Dermis microvascular lymphatic vessel endothelial cell (primary cell): ENCODE measurements at places on chromosomes 2 and 18. TPM values are rescaled to one million over a fixed set of nuclear protein-coding genes. Genes with fewer than 3 reads are reported as not detected.

DNA sequence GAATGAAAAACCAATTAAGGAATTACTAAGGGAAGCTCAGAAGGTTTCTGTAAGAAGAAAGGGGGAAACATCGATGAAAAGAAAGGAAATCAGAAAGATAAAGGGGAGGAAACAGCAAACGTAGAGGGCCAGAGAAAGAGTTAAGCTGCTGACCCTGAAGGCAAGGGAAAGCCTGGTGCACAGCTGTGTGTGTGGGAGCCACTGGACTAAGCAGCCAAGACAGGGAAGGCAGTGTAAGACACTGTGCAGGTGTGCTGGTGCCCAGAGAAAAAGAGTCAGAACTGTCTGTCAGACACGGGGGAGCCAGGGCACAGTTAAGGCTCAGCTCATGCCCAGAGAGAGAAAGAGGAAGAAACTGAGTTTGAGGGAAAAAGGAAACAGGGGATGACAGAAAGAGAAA is 104.0 kb downstream of the HIBCH start:
- no peak for DNase-seq

- DNase-seq = no peak
These were observed 391.3 kb upstream of the CELF4 start for GRCh38 chr18:37956902-37957301.

DNA sequence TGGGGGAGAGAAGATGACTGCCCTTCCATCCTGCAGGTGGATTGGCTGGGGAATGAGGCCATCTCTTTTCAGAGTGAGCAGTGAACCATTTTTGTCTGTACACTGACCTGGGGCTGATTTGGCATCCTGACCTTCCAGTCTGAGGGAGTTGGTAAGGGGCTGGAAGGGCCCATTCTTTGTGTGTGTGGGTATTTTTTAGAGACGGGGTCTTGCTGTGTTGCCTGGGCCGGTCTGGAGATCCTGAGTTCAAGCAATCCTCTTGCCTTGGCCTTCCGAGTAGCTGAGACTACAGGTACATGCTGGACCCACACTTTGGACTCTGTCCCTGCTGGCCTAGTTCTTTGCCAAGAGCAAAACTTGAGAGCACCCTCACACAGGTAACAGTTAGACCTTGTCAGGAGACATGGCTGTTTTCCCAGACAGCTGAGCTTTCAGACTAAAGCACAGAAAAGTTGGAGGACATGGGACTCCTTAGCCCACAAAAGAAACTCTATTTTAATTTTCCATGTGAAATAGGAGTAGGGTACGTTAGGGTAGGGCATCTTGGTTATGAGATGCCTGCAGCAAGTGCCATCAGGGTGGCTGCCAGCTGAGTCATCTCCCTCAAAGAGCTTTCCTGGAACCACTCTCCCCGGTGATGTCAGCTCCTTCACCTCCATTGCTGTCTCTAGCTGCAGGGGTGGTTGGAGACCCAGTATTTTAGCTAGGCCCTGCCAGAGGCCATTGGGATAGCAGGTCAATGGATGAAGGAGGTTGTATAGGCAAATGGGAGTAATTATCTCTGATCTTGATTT is 60.7 kb downstream of the DGKD start:
- DNase-seq = peak; percentile 28

KCTD18 gene
- 6.2 and 7.8 TPM in 2 replicates for total RNA-seq

FBXO15 gene
- total RNA-seq = 0.13 TPM in 2 replicates

PRSS56 gene
- not detected in 2 replicates for total RNA-seq
